ENCODE measurements at places on chromosomes 7 and 10.
A peak's percentile ranks its signal among the peaks of the same experiment; 100 is the strongest.

DNA sequence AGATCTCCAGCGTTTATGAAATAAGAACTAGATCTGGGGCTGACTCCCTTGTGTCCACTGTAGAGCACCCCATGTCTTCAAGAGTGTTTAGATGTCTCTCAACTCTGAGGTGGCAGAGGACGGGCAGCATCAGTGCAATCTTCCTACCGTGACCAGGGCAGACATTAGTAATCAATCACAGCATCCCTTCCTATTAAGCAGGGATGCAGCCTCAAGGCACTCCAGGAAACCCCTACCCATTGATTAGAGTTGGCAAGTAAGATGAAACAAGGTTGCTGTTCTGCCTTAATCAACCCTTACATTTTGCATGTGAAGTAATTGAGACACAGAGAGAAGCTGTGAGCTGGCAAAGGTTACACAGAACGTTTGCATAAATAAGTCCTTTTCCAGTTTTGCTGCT lies 283.7 kb upstream of the ZMIZ1 start:
- no peak for DNase-seq

- no peak for DNase-seq
Measured at GRCh38 chr10:6039711-6040110, 22.5 kb downstream of the IL2RA start.

- no peak for DNase-seq
Measured at GRCh38 chr7:901041-901387, 24.7 kb downstream of the GET4 start.

DNA sequence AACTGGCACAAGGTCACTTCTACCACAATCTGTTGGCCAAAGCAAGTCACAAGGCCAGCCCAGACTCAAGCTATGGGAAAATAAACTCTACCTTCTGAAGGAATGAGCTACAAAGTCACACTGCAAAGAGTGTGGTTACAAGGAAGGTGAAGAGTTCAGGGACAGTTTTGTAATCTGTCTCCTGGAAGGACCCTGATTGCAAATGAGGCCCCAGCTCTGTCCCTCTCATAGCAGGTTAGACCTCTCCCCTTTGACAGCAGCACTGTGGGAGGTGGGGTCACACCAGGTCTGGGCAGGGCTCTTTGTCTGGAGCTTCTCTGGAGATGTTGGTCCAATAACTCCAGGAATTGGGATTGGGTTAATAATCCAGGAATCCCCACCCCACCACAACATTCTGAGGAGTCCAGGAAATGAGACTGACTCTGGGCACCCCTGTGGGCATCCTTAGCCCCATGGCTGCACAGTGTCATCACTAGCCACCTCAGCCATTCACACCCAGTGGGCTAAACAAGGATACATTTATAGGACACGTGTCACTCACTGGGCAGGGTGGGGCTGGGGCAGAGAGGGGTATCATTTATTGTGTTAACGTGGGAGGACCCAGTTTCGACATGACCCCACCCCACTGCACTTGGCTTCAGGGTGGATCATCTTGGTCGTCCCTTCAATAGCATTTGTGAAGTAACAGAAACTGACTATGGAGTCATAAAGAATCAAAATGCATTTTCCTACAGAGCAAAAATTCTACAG lies 23.7 kb upstream of the C10orf105 start:
- DNase-seq = no peak

DNA sequence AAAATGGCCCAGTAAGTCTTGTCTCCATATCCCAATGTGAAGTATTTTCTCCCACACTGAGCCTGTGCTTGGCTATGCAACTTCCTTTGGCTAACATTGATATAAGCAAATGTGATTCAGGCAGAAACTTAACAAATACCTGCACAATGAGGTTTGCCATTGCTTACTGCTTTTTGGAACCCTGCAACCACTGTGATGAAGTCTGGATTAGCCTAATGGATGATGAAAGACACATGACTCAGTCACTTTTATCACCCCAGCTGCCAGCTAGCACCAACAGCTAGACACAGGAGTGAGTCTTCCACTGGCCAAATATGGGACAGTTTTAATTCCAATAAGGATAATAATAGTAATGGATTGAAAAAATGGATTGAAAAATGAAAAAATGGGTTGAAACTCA lies 854.5 kb downstream of the GRM8 start:
- DNase-seq = no peak

DNA sequence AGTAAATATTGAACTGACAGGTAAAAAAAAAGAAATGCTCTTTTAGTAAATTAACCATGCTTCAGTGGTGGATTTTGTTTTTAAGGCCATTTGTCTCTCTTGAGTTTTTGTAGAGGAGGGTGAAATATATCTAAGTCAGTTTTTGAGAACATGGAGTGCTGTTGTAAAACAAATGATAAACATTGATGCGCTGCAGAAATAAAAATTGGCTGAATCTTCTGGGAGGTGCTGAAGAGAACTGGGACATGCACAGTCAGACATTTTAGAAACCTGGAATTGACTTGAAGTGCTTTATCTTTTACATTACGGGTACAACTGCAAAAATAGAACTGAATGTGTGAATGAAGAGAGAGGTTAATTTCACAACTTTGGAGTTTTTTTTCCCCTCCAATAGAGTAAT lies 203.0 kb upstream of the HDAC9 start:
- no peak for DNase-seq

GRCh38 chr7:18530224-18531179 lies 35.0 kb downstream of the HDAC9 start:
- no peak for DNase-seq

GRCh38 chr7:38385682-38386081 lies 112.2 kb upstream of the TARP start:
- no peak for DNase-seq

DNA sequence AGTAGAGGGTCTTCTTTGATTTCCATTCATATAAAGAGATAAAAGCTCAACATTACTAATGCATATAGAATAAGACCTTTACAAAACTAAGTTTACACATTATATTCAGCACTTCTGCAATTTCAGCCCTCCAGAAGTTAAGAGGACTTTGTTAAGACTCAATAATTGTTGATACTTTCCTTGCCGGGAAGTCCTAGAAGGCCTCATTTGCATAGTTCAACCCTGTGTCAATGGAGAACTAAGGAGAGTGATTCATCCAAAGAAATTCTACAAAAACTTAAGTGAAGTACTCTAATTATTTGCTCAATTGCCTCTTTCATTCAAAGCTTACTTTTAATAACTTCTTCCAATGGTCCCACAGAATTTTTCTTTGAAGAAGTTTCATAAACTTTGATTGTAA lies 1060.3 kb upstream of the CELF2 start:
- peak; percentile 80 for DNase-seq

DNA sequence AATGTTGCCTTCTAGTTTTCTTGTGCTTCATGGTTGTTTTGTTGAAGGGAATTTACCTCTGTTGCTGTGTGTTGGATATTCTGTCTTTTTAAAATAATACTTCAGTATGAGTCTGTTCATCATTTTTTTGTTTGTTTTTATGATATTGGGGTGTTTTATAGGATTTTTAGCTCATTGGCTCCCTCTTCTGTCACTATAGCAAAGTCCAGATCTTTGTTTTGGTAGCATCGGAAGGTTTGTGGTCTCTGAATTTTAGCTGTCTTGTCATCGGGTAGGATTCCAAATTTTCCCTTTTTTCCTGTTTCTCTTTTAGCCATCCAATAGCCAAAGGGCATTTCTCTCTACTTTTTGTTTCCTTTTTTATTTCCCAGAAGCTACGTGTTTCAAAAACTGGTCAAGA lies 91.4 kb downstream of the EXOC4 start:
- DNase-seq = peak; percentile 31

DNA sequence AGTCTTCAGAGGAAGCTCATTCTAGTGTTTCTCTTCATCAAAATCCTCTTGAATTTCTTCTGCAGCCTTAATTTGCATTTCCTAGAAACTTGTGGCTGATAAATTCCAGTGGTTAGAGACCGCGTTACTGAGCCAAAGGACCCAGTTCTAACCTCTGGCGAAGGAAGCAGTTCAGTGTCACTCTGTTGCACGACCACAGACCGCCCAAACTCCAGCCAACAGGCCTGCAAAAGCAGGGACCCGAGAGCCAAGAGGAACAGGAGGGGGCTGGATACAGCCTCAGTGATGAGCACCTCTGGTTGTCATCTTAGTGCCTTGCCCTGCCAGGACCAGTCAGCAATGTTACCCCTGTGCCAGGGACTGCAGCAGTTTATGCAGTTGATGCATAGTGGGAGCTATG lies 70.0 kb downstream of the AFAP1L2 start:
- DNase-seq = peak; percentile 29

DNA sequence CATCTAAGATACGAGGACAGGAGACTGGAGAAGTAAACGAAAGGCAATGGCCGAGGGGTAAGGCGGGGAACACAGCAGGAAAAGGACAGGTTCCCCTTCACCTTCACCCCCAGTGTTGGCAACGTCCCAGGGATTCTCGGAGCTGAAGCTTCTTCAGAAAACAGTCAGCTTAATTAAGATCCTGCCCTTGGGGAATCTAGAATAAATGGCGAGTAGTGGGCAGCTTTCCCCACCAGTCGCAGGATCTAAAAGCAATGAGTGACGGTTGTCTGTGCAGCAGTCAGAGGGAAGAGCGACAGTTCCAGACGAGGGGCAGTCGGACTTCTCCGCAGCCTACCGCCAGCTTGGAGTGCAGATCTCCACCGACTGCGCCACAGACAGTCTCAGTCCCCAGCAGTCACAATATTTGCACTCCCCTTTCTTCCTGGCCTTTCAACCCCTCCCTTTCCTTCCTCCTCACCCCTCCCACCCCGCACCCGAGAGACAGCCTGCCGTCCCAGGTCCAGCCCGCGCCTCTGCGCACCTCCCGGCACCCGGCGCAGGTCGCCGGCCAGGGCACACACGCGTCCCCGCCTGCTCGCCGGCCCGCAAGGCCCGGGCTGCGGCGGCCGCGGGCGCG lies 10.9 kb upstream of the SP8 start:
- DNase-seq = no peak

DNA sequence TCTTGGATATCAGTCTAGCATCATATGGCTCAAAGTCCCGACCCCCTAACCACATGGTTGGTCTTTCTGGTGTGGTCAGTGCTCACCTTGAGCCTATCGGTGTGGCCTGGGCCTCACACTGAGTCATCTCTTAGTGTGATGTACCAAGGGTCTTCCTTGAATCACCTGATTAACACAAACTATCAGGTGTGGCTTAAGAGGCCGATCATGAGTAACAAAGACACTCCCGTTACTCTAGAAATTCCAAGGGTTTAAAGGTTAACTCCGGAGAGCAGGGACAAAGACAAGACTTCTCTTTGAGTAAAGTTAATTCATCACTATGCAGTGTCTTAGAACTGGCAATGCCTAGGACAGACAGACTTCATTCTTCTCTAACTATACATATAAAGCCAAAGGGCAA lies 52.3 kb upstream of the ARMC3 start:
- DNase-seq = no peak

- DNase-seq = no peak
Measured at GRCh38 chr10:99337311-99337811, 8.2 kb downstream of the CNNM1 start.

GRCh38 chr7:33722383-33723101 lies 182.8 kb upstream of the BMPER start:
- DNase-seq = peak; percentile 27

GRCh38 chr10:28533571-28534304 lies 820 bp downstream of the WAC start:
- DNase-seq = peak; percentile 69

DNA sequence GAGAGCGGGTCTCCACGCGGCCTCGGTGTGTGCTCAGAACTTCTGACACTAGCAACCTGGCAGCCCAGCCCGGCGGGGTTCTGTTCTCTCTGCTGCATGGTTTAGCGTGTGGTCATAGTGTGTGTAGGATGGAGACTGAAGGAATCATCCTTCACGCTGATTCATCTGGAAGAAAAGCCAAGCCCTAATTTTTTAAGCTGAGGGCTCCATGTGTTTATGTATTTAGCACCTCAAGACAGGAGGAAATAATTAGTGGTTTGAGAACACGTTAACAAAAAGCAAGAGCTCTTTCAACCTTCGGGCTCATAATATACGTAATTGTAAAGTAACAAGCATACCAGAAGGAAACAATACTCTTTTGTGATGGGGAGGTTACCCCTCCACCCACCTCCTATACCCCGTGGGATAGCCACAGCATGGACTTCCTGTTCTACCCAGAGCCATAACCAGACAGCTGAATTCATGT lies 504.6 kb upstream of the MKI67 start:
- DNase-seq = no peak

GRCh38 chr10:113557424-113557862 lies 4.6 kb downstream of the HABP2 start:
- DNase-seq = no peak

- no peak for DNase-seq
Measured at GRCh38 chr10:13462551-13462950, 66.3 kb downstream of the BEND7 start.

DNA sequence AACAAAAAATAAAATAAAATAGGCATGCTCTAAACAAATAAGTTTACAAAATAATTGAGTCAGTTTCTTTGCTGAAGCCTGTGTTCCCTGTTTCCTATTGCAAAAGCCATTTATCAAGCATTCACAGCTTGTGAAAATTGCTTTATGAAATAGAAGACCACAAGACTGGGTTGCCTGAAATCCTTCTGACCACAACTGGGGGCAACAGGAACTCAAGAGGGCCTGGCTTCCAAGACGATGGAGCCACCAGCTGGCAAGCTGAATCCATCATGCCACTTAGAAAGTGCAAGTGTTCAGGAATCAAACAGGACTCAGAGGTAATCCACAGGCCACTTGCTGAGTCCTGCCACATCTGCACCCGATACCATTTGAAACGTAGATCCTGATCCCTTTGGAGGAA lies 752 bp upstream of the ABCA13 start:
- no peak for DNase-seq

DNA sequence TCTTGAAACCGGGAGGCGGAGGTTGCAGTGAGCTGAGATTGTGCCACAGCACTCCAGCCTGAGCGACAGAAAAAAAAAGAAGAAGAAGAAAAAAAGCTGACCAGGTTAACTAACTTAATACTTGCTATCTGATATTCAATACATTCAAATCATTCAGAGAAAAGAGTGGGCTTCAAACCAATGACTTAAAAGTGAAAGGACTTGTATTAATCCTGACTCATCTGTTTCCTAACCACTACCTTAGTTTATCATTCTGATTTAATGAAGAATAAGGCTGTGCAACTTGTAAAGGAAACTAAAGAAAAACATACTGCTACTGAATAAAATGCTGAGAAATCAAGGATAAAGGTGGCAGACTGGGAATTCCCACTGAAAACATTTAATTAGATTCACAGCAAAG lies 128.4 kb downstream of the NRBF2 start:
- no peak for DNase-seq
